ENCODE measurements at places on chromosomes 16 and 17.

DNA sequence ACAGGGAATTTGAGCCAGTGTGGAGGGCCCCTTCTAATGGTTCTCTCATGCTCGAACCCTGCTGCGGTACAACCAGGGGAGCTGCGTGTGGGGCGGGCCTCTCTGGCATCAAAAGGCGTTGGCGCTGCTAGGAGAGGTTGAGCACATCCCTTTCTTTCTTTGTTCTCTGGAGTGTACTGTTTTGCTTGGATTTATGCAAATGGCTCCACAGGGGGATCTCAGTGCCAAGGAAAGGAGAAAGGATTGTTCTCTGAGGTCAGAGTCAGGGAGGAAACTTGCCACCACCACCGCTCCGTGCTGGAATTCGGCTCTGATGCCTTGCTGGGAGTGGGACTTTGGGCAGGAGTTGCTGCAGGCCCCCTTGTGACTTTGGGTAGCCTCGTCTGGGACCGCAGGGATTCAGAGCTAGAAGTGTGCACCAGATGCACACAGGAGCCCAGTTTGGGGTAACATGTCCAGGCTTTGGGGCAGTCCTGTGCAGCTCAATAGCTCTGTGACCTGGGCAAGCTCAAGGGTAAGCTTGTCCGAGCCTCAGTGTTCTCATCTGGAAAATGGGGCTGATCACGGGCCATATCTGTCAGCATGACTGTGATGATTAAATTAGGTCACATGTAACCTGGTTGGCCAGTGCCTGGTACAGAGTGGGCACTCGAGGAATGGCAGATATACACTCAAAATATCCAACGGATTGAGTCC, 353.0 kb upstream of the EEF2KMT start:
- DNase-seq: no peak

DNA sequence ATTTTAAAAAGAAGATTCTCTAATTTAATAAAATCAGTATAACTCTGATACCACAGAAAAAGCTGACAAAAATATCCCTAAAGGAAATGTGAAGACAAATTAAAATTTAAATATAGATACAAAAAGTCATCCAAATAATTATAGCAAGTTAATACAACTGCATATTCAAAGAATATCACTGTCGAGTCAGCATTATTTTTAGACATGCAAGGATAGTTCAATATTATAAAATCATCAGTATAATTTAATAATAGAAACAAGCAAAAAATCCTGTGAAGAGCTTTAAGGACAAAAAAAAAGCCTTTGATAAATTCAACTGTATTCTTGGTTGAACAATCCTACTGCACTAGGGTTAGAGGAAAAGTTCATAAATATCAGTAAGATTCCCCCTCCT, 21.0 kb upstream of the CDYL2 start:
- no peak for DNase-seq

DNA sequence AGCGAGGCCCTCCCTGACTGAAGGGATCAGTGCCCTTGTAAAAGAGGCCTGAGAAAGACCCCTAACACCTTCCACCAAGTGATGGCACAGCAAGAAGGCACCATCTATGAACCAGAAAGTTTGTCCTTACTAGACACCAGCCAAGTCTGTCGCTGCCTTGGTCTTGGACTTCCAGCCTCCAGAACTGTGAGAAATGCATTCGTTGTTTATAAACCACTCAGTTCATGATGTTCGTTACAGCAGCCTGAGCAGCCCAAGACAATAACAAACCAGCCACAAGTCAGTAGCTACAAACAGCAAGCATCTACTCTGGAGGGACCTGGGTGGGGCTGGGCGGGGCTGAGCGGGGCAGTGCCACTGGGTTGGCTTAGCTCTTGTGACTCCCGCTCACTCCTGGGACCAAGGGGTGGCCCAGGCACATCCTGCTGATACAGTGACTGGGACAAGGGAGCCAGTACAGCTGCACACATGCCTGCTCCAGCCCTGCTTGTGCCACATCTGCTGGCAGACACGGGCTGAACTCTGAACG, 234.9 kb downstream of the IRF8 start:
- no peak for DNase-seq

GRCh38 chr17:81664051-81664470, 2.3 kb downstream of the OXLD1 start:
- DNase-seq: no peak

DNA sequence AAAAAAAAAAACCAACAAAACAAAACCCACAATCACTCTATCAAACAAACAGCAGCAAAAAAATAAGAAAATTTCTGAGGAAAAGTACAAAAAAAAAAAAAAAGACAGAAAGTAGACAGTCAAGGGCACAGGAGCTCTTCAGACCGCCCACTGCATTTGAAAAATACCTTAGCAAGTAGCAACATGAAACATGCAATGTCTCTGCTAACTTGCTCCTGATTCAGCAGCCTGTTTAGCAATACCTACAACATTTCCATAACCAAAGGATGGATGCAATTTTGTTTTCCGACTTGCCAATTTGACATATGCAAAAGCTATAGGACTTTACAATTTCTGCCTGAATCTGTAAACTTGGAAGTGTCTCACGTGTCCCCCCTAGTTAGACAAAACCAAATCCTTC, 57.4 kb downstream of the SYNRG start:
- DNase-seq: no peak

DNA sequence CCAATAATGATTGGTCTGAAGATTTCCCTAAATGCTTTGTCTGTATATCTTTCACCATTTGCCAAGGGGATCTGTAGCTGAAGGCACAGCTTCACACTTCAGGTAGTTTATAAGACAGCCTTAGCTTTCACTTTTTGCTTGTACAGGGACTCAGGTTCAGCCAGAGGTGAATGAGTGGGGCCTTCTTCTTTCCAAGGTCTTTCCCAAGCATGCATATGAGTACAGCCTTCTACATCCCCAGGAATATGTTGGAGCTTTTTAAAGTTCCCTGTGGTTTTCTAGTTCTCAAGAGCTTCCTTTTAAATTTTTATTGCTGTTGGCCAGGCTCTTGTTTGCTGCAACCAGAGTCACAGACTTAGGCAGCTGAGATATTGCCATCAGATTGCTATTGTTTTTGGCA, 17.9 kb upstream of the SPDYE4 start:
- no peak for DNase-seq

DNA sequence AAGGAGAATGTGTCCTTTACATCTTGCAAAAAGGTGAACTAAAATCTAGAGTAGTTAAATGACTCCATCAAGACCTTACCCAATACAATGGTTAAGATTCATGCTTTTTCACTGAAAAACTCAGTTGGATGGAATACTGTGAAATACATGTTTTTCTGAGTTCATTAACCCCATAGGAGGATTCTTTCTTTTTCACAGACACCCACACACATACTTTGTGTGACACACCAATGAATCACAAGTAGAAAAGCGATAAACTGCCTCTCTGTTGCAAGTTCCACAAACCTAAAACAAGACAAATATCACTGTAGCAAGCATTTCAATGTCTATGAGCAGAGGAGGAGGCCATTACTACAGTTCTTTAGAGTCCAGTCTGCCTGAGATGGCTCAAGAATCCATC, 258.8 kb upstream of the CDH5 start:
- DNase-seq: no peak

GRCh38 chr17:65518256-65518655, 43.2 kb downstream of the AXIN2 start:
- no peak for DNase-seq

- no peak for DNase-seq
These were observed 49.3 kb upstream of the CA10 start for GRCh38 chr17:52207796-52208195.

DNA sequence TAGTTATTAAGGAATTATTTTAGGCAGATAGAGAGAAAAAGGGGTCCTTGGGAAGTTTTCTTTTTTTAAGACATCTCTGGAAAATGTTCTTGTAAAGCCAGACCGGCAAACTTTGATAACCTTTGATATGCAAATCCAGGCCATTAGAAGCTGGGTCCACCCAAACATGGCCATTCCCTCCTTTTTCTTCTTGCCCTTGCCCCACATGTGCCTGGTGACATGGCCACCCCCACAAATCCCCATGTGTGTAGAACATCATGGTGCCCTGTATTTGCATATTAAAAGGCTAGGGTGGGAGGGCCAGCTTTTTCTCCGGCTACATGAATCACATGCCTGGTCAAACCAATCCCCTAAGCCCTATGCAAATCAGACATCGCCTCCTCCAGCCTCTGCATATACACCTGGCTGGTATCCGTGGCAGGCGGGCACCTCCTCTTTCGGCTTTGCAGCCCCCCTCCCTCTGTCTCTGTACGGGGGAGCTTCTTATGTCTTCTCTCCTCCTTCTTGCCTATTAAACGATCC, 43.9 kb upstream of the LYRM9 start:
- DNase-seq: no peak

DNA sequence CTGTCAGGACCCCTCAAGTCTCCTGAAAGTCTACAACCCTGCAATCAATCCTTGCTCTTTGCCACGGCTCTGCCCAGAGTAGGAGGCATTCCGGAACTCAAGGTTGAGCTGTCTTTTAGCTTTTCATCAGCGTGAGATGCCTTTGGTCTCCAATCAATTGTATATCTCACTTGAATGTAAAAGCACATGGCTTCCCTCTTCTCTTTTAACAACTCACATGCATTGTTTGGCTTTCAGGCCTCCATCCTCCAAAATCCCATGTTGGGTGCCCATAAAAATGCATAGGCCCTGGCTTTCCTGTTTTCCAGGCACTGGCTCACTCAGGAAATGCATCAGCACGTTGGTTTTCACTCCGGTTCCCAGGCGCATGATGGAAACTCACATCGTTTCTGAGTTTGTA, 64.0 kb upstream of the FOXF1 start:
- DNase-seq: no peak

GRCh38 chr16:19842426-19843157, 42.1 kb downstream of the GPRC5B start:
- DNase-seq: no peak

- DNase-seq: no peak
These were observed 17.7 kb downstream of the ADCY9 start for GRCh38 chr16:4098501-4098900.

DNA sequence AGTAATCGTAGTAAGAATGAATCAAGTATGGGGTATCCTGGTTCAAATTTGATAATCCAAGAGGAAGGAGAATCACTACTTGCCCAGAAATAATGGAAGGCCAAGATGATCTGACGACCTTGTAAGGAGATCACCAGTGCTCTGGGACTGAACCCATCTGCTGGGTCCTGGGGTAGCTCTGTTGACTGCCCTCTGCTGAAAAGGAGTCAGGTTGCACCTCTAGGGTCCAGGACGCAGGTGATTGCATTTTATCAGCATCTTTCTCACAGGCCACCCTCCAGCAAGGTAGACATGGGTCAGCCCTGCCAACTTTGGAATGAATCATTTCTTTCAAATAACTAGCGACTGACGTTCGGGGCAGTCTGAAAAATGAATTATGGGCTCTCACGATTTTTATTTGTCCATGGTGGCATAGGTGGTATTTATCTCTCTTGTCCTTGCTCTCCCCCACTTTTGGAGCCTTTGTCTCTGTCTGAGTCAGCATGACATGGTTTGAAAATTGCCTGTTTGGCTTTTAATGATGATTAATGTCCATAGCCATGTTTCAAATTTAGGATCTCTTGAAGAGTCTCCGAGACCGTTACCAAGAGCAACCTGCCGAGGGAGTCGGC, 163.7 kb downstream of the MSI2 start:
- DNase-seq: no peak

DNA sequence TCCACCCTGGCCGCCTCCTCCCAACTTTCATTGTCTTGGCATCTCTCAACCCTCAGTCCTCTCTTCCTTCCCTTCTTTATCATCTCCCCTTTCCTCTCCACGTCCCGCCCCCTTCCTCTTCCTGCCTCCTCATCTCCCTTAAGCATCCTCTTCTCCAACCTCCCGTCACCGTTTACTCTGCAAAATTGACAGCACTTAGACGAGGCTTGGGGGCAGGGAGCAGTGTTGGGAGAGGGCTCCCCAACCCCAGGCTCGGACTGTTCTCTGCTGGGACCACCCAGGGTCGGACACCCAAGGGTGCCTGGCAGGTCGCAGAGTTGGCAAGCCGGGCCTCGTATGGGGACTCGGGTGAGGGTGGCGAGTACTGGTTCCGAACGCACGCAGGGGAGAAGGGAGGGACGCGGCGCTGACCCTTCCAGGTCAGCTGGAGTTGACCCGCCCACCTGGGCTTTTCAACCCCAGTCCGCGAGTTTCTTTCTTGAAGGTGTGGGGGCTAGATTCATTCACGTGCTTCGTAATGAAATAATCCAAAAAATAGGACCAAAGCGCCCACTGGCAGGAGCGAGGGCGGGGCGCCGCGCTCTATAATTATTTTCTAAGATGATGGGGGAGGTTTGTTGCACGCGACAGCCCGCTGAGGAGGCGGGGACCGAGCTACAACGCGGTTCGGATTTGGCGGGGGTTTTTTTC, 775 bp upstream of the PAGR1 start:
- no peak for DNase-seq

DNA sequence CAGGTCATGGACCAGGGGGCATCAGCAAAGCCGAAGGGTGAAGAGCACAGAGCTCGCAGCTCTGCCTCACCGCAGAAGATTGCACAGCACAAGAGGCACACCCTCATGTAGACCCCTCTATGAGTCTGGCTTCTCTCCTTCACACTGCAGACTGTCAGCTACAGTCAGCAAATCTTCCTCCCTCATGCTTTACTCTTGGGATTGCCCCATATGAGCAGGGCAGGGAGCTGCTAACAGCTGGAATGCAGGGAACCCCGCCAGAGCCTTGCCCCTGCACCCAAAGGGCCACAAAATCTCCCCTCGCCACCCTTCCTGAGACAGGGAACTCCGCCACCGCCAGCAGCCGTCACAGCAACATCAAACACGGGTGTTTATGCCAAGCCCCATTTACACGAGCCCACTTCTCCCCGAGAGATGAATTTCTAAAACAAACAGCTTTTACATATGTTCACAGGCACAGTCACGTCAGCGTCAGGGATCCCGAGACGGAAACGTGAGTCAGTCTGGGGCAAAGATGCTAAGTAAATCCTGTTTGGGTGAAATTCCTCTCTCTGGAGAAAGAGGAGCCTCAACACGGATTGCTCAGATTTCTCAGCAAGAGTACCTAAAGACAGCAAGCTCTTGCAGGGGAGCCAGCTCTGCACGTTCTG, 121.9 kb downstream of the CDYL2 start:
- DNase-seq: no peak

DNA sequence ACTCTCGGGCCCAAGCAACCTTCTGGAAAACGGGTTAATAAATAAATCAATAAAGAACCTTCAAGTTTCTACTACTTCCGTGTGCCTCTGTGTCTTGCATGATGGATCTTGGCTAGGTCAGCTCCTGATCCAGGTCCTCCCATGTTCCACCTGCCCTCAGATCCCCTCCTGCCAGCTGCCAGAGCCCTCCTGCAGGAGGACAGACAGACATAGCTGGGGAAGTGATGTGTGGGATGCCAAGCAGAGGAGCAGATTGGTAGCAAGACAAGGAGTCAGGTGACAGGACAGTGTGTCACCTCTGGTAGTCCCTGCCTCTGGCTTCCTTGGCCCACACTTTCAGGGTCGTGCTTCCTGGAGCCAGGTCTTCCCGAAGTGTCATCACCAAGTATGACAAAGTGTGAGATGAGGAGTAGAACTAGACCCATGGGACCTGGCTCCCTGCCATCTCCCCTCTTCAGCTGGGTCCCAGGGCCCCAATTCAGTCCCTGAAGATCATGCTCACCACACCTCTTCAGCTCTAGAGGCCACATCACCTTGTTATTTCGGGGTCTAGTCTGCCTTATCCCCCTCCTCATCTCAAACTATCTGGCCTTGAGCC, 1.0 kb upstream of the EPN3 start:
- no peak for DNase-seq

GRCh38 chr17:64778240-64779097, 116.4 kb upstream of the SMURF2 start:
- DNase-seq: no peak

- no peak for DNase-seq
These were observed 95.4 kb downstream of the IRX3 start for GRCh38 chr16:54191163-54191562.

- DNase-seq: no peak
These were observed 27.8 kb upstream of the MEIOC start for GRCh38 chr17:44628243-44629188.
